ENCODE measurements at places on chromosomes 3 and 15. TPM values are rescaled to one million over a fixed set of nuclear protein-coding genes. Genes with fewer than 3 reads are reported as not detected.

- no peak for DNase-seq
These were observed 98.1 kb downstream of the ZPLD1 start for GRCh38 chr3:102532901-102533300.

DNA sequence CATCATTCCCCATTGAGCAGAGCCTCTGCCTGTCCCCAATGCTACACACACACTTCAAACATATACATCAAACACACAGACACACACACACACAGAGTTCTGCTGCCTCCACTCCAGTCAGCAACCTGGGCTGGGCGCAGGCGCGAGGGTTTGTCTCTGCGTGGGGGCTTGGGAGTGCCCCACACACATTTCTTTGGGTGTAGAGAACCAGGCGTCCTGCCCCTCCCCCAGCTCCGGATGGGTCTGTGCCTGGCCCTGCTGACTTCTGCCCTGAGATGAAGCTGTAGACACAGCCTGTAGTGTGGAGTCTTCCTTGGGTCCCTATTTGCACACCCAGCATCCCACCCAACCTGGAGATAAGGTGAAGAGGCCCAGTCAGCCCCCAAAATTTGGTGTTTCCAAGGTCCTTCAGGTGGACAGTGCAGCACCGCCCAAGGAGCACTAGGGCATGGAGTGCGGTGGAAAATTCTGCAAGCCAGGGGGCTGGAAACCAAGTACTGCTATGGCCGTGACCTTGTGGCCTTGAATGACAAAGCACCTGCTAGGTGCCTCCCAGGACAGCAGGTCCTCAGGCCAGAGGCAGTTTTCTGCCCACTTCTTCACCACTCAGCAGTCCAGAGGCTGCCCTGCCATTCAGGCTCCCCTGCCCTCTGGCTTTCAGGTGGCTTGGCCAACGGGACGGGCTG lies 26.8 kb downstream of the FBXW12 start:
- no peak for DNase-seq

DNA sequence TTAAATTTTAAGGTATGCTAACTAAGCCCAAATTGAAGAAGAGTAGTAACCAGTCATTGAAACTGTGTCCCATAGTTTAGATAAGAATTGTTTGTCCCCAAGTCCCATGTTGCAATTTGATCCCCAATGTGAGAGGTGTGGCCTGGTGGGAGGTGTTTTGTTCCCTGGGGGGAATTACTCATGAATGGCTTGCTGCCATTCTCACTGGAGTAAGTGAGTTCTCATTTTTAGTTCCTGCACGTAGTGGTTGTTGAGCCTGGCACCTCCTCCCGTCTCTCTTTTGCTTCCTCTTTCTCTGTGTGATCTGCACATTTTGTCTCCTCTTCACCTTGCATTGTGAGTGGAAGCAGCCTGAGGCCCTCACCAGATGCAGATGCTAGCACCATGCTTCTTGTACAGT lies 1271.0 kb downstream of the NSUN3 start:
- DNase-seq, result peak; percentile 30

- no peak for DNase-seq
These were observed 10.9 kb downstream of the APH1B start for GRCh38 chr15:63288342-63288741.

DNA sequence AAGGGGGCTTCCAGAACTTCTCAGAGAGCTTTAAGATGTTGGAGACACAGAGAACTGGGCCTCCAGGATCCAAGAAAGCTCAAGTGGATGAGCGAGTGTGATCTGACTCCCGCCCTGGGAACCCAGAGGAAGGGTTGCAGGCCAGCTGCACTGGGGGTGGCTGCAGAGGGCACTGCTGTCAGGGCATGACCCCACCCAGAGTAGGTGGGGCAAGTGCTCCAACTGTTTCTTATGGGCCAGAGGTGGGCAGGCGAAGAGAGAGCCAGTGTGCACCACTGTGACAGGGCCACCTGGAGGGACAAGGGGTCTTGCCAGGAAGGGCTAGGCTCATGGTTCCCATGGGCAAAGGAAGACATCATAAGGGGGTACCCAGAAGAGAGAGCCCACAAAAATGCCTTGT lies 48.8 kb downstream of the EXOG start:
- DNase-seq, result no peak

DNA sequence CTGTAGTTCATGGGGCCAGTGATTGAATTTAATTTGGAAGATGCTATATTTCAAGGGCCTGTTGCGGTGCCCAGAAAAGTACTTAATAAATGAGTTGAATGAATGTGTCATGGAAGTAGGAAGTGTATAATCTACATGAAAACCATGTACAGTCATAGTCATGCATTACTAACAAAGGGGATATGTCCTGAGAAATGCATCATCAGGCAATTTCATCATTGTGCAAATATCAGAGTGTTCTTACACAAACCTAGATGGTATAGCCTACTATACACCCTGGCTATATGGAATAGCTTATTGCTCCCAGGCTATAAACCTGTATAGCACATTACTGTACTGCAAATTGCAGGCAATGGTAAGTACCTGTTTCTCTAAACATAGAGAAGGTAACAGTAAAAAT lies 10.7 kb upstream of the MYO5C start:
- DNase-seq, result peak; percentile 64

- no peak for DNase-seq
These were observed 140.9 kb upstream of the ROPN1 start for GRCh38 chr3:124132813-124133212.

- DNase-seq, result peak; percentile 63
These were observed 33.3 kb upstream of the PAQR5 start for GRCh38 chr15:69265347-69265955.

DNA sequence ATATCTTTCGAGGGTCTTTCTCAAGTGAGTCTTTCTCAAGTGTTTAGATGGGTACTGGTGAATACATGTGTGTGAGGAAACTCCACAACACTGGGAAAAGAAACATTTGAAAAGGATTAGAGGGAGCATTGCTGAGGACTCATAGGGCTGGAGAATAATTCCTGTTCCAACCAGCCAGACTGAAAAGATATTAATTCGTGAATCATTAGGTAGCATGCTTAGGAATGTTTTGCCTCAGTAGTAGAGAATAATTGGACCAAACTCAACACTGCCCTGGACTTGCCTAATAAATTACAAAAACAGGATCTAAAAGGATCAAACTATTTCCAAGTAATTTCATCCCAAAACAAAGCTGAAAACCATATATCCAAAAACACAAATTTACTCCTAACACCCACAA lies 17.3 kb downstream of the PP2D1 start:
- no peak for DNase-seq

GRCh38 chr3:137065381-137065780 lies 107.6 kb downstream of the IL20RB start:
- no peak for DNase-seq

GRCh38 chr3:150613034-150613433 lies 9.9 kb downstream of the SELENOT start:
- no peak for DNase-seq

- no peak for DNase-seq
These were observed 227.4 kb upstream of the THRB start for GRCh38 chr3:24722087-24722486.

- DNase-seq, result peak; percentile 11
These were observed 142.8 kb downstream of the EDEM1 start for GRCh38 chr3:5330152-5330810.

DNA sequence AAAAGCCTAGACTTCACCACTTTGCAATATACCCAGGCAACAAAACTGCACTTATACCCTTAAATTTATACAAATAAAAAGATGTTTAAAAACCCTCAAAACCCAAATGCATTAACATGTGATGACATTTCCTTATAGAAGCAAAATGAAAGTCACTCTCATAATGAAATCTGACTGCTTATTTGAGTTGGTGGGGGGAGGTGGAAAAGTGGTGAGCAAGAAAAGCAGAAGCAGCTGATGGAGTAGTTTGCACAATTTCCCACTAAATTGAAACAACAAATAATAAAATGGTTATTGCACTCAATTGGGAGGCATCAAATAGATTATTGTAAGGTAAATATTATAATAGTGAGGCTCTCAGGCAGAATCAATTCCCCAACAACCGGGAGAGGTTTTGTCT lies 54.0 kb upstream of the GADL1 start:
- no peak for DNase-seq

DNA sequence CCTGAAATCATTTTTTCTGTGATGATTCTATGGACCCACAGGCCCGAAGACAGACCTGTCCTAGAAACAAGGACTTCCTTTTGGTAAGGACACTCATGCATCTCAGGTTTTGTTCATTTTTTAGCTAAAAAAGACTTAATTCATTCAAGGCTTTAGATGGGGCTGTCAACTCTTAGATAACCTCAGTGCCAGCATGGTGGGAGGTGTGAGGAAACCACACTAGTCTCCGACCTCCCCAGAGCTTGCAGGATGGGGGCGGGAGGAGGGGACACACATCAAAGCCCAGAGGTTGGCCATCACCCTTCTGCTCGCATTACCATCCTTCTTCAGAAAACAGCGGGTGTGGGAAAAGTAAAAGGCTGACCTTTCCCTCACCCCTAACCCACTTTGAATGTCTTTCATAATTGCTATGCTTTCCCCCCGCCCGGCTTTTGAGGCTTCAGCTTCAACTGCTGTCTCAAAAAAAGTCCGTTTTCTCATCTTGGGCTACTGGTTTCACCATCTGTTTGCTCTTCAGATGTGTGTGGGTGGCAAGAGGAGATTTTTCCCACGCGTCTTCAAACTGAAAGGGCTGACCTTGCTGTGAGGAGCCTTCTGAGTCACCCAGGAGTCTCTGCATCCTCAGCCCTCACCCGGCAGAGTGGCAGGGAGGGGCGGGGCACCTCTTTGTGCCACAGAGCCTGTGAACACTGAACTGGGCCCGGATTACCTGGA lies 27.6 kb upstream of the CXCR6 start:
- DNase-seq, result peak; percentile 92

DNA sequence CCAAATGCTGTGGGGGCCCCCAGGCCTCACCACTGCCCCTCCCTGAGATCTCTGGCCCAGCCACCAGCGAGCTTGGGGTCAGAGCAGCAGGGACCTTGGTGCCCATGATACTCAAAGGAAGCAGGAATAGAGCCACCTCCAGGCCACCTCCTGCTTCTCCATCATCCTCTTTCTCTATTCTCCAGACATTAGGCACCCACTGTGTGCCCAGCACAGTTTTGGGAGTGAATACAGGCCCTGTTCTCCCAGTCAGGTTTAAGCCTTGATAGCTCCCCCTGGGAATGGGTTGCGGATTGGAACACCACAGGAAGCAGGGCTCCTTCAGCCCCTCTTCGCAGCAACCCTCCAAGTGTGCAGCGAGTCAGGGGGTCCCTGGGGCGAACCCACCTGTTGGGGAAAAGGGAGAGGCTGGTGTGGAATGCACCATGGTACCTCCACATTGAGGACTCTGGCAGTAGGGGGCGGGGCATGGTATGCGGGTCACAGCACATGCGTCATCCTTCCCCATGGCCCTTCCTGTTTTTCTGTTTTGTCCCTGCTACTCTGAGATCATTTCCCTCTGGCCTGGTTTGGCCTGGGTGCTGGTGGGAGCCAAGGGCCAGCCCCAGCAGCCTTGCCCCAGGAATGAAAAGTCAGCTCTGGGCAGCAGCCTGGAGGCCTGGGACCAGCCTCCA lies 14.2 kb upstream of the SEMA3B start:
- peak; percentile 64 for DNase-seq

The ADGRG7 gene
- not detected for total RNA-seq

The LRRN1 gene
- 1.2 TPM for total RNA-seq

The EEF1AKMT4 gene
- total RNA-seq, result 4.9 TPM

The SUCNR1 gene
- total RNA-seq, result not detected

The RTP1 gene
- not detected for total RNA-seq

The PP2D1 gene
- not detected for total RNA-seq

The CTXN2 gene
- not detected for total RNA-seq

The RTP3 gene
- not detected for total RNA-seq

The HRG gene
- 0.16 TPM for total RNA-seq

The GP9 gene
- total RNA-seq, result not detected

The TIMP4 gene
- not detected for total RNA-seq

The EEFSEC gene
- 14.6 TPM for total RNA-seq

The DAZL gene
- not detected for total RNA-seq

The CCR2 gene
- total RNA-seq, result not detected

The AMIGO3 gene
- 0.79 TPM for total RNA-seq
